Left lung (tissue), 14 donors: ENCODE measurements at places on chromosomes 7 and 10.

DNA sequence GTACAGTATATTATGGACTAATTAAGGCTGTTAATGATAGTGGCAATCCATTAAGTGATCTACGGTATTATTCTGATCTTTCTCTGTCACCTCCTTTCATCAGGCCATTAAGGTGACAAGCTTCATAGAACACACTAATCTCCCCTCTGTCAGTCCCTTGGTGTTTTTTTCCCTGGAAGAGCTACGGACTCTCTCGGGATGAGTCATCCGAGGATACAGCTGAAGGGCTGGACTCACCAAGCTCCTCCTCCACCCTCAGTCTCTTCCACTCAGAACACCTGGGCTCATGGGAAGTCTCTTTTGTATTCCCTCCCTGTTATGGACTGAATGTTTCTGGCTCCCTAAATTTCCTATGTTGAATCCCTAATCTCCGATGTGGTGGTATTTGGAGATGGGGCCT is 69.8 kb upstream of the PLXNA4 start:
- H3K27ac ChIP-seq = no peak overlapping the region
- H3K4me3 ChIP-seq = no peak overlapping the region
- H3K36me3 ChIP-seq = no peaks in the 10 kb centered on the region
- DNase-seq = no peak
- no peaks in the 10 kb centered on the region for H3K4me1 ChIP-seq
- no peaks in the 10 kb centered on the region for H3K27me3 ChIP-seq

GRCh38 chr10:31918671-31919409 is 9.8 kb downstream of the ARHGAP12 start:
- no peak overlapping the region for H3K27ac ChIP-seq
- DNase-seq = no peak
- H3K36me3 ChIP-seq = no peaks in the 10 kb centered on the region
- peaks cover 16% of the 10 kb centered on the region for H3K4me1 ChIP-seq
- H3K27me3 ChIP-seq = no peaks in the 10 kb centered on the region

- DNase-seq = no peak
- H3K4me1 ChIP-seq = no peaks in the 10 kb centered on the region
- no peak overlapping the region for H3K4me3 ChIP-seq
- H3K27ac ChIP-seq = no peak overlapping the region
Observed at GRCh38 chr10:36007369-36007768, 365.3 kb upstream of the FZD8 start.

- no peak for DNase-seq
- H3K36me3 ChIP-seq = no peaks in the 10 kb centered on the region
- H3K4me3 ChIP-seq = no peak overlapping the region
- no peaks in the 10 kb centered on the region for H3K4me1 ChIP-seq
- no peaks in the 10 kb centered on the region for H3K27me3 ChIP-seq
Observed at GRCh38 chr7:96654630-96655188, 54.9 kb downstream of the SEM1 start.

- DNase-seq = no peak
- H3K27ac ChIP-seq = no peak overlapping the region
- H3K4me3 ChIP-seq = no peak overlapping the region
- H3K4me1 ChIP-seq = peaks cover 34% of the 10 kb centered on the region
Observed at GRCh38 chr10:12504176-12504575, 154.8 kb downstream of the CAMK1D start.

DNA sequence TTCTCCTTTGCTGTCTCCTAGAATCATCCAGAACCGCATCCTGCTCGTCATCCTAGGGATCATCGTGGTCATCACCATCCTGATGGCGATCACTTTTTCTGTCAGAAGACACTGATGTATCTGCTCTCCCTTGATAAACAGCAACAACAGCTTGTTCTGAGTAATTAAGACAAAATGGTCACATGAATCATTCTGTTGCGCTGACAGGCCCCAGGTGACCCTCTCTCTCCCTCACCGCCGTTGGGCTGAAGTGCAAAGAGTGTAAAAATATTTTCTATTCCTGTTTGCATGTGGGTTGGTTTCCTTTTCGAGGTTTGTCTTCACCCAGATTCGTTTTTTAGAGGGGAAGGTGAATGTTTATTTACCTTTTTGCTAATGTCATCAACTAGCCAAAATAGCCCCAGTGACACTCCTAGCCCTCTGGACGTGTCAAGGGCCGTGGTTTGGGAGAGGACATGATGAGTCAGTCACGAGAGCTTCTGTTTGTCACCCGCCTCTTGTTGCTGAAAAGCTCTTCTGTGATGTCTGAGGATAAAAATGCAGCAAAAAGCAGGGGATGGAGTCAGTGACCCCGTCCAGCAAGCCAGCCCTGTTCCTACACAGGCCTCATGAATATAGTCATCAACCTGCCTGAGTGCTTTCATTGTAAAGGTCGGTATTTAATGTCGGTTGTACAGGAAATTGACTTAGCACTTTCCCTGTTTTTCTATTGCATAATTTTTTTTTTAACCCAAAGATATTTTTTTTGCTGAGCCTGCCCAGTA is 134.6 kb upstream of the TCF7L2 start:
- no peaks in the 10 kb centered on the region for H3K36me3 ChIP-seq
- H3K27ac ChIP-seq = no peak overlapping the region
- no peak for DNase-seq
- H3K27me3 ChIP-seq = no peaks in the 10 kb centered on the region
- peaks cover 19% of the 10 kb centered on the region for H3K4me1 ChIP-seq
- H3K4me3 ChIP-seq = no peak overlapping the region

DNA sequence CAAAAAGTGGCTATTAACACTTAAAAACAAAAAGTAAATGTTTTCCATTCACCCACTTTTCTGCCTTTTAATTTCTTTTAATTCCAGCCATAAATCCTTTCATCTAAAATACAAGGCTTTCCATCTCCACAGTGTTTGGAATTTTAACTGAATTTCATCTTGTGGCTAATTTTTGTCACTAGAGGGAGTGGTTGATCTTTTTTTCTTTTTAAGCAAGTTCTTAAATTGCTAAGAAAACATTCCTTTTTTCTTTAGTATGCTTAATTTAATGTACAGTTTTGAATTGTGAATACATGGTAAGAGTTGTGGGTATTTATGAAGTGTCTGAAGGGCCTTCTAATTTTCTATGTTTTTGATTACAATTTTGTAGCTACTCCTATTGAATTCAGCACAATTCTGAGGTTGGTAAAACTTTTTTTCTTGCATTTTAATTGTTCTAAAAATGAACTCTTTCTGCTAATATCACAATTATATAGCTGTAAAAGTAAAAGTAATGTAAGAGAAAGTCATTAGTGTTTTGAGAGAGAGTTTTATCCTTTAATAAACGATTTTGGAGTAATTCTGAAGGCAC is 54.9 kb upstream of the ANK3 start:
- H3K27ac ChIP-seq = no peak overlapping the region
- no peaks in the 10 kb centered on the region for H3K36me3 ChIP-seq
- no peak for DNase-seq

DNA sequence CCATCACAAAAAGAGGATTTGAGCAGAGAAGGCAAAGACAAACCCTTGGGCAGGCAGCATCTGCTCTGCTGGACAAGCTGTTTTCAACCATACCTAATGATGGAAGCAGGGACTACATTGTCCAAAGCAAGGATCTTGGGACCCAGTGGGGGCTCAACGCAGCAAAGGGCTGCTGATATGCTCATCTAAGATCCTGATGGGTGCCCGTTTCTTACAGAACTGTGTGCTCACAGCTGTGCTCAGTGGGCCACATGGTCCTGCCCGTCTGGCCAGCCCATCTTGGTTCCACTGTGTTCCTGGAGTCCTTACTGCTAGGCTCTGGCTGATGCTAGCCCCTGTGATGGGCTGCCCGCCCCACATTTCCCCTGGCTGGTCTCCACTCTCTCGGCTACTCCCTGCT is 36.1 kb downstream of the GPRIN2 start:
- no peak overlapping the region for H3K27ac ChIP-seq
- H3K36me3 ChIP-seq = no peaks in the 10 kb centered on the region
- H3K27me3 ChIP-seq = no peaks in the 10 kb centered on the region

GRCh38 chr7:84921154-84921553 is 265.7 kb downstream of the SEMA3D start:
- H3K27me3 ChIP-seq = no peaks in the 10 kb centered on the region
- H3K36me3 ChIP-seq = no peaks in the 10 kb centered on the region
- H3K4me3 ChIP-seq = no peak overlapping the region

GRCh38 chr7:112159351-112159750 is 46.8 kb downstream of the DOCK4 start:
- no peak for DNase-seq
- no peak overlapping the region for H3K4me3 ChIP-seq
- no peaks in the 10 kb centered on the region for H3K36me3 ChIP-seq
- H3K4me1 ChIP-seq = peaks cover 55% of the 10 kb centered on the region
- H3K27me3 ChIP-seq = no peaks in the 10 kb centered on the region
